Fibroblast of skin of right quadriceps (primary cell): ENCODE measurements at places on chromosomes 6 and 20.

- no peak for DNase-seq
These were observed 6.8 kb downstream of the ADA start for GRCh38 chr20:44644667-44645131.

DNA sequence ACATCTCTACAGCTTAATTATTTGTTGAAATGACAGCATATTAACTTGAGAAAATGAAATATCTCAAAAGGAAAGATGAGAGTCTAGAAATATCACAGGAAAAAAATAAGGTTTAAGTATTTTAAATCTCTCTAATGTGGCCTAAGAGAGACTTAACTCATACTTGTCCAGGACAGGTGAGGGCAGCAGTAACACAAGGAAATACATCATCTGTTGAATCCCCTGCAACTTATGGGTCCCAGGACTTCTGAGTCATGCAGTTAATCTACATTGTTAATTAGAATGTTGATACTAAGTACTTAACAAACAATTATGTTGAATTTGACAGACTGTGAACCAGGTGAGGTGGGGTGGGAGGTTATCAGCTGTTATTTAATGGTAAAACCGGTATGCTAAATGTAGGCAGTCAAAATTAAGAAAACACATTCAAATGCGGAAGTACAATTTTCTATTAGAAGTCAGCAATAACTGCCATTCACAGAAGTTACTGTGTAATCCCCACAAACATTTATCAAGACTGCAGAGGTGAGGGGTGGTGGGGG is 87.9 kb downstream of the CEP57L1 start:
- DNase-seq, result no peak

DNA sequence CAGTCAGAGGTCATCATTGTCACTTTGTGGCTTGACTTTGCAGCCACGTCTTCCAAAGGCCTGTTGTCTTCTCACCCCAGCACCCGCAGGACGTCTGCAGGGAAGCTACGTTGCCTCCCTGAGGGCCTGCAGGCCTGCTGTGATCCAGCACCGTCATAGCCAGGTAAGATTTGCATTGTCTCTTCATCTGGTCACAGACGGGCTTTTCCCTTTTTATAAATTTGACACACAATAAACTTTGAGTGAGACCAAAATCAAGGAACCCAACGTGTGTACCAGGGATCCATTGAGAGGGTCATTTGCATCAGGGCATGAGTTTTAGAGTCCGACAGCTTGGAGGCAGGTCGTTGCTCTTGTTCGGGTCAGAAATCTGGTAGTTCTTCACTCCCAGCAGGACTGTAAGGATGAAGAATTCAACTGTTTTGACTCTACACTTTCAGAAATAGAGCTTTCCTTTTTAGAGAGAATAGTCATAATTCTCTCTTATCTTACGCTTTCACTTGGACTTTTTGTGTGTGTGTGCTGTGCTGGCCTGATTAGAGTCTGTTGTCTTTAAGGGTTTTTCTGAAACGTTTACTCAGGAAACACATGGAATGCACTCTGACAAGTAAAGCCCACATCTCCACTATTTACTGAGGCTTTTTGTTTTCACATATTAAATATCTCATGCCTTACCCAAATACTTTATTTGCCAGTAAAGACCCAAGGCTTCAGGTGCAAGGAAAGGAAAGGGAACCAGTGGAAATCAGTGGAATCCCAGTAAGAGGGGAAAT is 177.2 kb upstream of the TAB2 start:
- DNase-seq, result no peak

- DNase-seq, result peak; percentile 31
These were observed 45.2 kb downstream of the KIF16B start for GRCh38 chr20:16528078-16528477.

DNA sequence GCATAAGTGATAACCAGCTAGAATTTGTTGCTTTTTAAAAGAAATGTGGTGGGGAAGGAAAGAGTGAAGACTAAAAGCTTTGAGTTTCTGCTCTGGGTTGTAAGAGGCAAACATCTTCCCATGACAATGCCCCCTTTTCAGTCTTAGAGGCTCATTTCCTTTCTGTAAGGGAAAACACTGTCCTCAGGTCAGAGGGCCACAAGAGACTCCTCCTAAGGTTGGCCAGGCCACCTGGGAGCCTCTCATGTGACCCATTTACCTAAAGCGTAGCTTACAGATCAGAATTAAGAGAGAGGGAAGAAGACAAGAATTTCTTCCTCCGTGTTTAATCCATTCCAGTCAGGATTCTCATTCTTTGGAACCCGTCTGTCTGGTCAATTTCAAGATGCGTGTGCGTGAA is 220.4 kb upstream of the HEY2 start:
- no peak for DNase-seq

GRCh38 chr20:49814057-49814694 is 1.5 kb downstream of the SLC9A8 start:
- DNase-seq, result no peak

DNA sequence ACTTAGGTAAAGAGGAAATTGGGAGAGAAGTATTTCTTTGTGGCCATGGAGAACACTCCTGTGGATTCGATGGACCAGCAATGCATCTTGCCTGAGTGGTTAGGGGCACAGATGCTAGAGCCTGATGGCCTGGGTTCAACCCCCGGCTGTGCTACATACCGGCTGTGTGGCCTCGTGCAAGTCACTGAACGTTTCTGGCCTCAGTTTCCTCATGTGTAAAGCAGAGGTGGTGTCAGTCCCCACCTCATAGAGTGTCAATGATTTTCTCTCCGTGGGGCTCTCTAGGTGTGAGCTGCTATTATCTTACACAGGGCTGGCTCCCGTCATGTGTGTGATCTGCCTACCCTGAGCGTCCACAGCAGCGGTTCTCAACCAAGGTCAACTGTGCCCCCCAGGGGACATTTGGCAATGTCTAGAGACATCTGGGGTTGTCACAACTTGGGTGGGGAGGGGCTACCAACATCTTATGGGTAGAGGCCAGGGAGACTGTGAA is 50.0 kb upstream of the PTPN1 start:
- DNase-seq, result no peak

DNA sequence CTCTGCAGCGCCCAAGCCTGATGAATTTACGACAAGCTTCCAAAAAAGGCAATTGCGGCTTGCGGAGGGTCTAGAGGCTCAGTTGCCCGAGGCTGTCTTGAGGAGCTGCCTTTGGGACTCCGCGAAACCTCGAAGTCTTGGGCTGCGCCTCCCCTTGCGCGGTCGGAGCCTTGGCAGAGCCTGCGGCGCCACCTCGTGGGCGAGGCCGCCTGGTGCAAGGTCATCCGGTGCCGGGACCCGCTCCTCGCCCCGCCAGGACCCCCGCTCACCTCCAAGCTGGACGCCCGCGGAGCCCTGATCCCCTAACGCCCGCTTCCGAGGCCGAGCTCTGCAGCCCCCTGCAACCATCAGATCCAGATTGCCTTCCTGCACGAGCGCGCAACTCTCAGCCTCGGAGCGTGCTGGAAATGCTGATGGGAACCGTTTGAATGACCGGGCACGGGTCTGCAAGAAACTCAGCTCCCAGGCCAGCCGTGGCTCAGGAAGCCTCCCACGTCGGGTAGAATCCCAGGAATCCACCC is 14.9 kb upstream of the FAM210B start:
- DNase-seq, result peak; percentile 30
